ENCODE measurements at places on chromosomes 2 and 18.
A peak's percentile ranks its signal among the peaks of the same experiment; 100 is the strongest.

- DNase-seq, result no peak
Observed at GRCh38 chr2:33373986-33374385, 102.5 kb upstream of the RASGRP3 start.

- no peak for DNase-seq
Observed at GRCh38 chr18:41231681-41232080, 723.4 kb upstream of the PIK3C3 start.

DNA sequence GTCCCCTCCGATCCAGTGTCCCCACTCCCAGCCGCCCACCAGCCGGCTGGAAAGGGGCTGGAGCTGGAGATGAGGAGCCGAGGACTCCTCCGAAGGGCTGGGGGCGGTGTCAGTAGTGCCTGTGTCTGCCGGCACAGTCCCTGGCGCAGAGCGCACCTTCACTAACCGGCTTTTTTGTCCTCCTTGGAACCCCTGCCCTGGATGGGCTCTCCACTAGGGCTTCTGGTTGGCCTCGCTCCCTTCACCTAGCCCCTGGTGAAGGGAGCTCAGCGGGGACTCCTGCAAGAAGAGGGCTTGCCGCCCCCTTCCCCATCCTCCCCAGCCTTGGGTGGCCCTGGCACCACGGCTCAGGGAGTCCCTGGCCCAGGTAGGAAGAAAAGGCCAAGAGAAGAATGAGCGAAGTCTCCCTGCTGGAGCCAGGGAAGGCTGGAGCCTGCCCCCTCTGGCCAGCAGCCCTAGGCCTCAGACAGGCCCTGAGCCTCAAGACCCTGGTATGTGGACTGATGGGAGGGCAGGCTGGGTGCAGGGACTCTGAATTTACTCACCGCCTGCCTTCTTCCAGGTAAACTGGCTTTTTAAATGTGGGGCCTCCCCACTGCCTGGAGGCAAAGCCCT is 570 bp upstream of the ECEL1 start:
- no peak for DNase-seq

GRCh38 chr2:7899241-7899640 is 782.6 kb upstream of the ID2 start:
- DNase-seq, result no peak

- no peak for DNase-seq
Observed at GRCh38 chr2:128777196-128778035, 458.7 kb upstream of the HS6ST1 start.

DNA sequence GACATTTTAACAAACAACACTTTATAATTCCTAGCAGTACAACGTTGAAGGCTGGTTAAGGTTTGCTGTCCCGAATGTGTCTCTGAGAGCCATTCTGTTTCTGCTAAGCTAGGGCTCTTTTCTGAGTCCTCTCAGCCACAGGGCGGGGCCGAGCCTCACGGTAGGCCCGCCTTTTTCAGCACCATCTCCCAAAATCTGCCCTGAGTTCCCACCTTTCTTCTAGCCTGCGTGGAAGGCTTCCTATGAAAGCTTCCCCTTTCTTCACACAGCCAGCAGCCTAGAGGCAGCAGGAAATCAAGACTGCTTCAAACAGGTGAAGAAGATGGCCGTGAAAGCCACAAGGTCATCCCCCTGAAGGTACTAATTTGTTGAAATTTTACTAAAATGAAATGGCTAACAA is 255.5 kb downstream of the CDH2 start:
- DNase-seq, result no peak

DNA sequence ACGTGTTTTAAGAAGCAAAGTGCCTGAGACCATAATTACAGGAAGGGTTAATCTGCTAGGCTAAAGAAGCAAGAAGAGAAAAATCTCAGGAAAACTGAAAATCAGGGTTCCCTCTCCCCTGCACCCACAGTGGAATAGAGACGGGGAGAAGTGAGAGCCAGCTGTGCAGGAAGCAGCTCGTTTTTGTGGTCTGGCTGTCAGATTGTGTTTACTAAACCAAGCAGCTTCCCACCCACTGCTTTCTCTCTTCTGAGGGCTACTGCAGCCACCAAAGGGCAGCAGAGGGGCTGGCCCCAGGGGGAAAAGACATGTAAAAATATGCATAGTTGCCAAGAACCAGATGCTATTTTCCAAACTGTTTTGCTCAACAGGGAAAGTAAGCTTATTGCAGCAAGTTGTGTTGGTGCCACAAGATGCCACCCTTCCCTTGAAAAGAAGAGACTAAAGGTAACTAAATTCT is 72.6 kb upstream of the THUMPD2 start:
- DNase-seq, result no peak

GRCh38 chr2:85545780-85546240 is 6.8 kb downstream of the MAT2A start:
- DNase-seq, result no peak

DNA sequence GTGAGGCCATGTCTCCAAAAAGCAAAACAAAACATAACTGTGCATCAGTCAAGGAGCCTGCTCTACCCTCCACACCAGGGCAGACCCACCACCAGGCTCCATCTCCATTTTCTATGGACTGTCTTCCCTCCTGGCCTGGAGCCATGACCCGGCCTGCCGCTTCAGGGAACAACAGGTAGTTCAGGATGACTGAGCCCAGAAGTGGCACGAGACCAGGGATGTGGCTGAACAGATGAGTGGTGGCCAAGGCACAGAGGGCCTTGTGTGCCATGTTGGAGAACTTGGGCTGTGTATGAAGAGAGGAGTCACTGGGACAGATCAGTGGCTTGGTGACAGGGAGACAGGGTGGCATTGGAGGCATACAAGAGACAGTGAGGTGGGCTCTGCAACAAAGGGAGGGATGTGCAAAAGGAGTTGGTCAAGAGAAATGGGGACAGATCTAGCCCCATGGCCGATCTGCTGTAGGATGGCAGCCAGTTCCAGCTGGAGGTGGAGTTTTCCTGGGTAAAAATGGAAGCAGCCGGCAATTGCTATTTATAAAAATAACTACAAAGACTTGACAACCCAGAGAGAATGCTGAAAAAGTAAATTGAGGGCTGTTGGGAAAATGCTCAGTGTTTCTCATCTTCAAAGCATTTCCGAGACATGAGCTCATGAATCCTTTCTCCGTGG is 35.0 kb downstream of the TMEM177 start:
- no peak for DNase-seq

- no peak for DNase-seq
Observed at GRCh38 chr2:2184549-2185249, 146.4 kb downstream of the MYT1L start.

DNA sequence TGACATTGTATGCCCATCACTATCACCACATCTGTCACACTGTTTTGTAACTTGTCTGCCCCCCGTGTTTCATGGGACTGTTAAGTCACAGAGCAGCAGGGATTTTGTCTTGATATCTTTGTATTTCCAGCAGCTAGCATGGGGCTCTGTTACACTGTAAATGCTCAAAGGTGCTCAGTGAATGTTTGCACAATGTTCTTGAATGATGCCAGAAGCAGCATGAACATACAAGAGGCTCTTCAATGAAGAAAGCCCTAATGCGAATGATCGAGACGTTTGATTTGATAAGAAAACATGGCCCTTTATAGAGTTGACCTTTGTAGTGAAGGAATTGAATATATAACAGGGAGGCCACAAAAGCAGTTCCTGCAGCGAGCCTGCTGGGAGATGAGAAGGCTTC is 120.9 kb upstream of the TTC39C start:
- DNase-seq, result no peak

- no peak for DNase-seq
Observed at GRCh38 chr2:17388798-17389197, 129.4 kb downstream of the RAD51AP2 start.

GRCh38 chr18:43934322-43934721 is 657.0 kb upstream of the SYT4 start:
- no peak for DNase-seq

GRCh38 chr2:145302451-145302850 is 782.5 kb upstream of the ZEB2 start:
- no peak for DNase-seq

- no peak for DNase-seq
Observed at GRCh38 chr2:216830346-216830745, 29.5 kb downstream of the TNP1 start.

GRCh38 chr2:64453770-64454385 is at the start of gene LGALSL:
TSS of gene LGALSL (plus strand) at chr2:64454162. CDS start at chr2:64454546, 384 bp downstream.
- no peak for DNase-seq

DNA sequence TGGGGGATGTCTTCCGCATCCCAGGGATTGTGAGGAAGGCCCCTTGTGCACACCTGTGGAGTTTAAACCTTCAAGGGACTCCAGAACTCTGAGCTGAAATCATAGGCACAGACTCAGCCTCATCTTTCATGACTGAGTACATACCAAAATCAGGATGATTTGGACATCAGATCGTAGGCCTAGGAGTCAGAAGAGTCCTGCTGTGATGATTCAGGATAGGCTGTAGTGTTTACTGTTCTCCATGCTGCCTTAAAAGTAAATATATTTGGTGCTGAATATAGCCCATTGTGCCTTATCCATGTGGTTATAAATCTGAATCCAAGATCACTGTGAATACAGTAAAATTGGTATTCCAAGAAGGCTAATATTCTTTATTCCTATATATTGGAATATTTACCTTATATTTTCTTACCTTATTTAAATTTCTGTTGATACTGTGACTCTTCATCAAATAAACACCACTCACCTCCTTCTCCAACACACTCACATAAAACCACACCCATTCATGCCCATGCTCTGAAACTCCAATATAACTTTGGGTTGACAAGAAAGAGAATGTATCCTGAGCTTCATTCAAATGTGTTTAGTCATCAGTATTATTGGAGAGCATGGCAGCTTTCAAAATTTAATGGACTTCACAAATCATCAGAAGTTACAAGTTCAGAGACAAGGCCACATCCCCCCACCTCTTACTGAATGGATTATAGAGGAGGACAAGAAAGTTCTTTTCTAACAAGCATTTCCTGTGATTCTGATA is 561.4 kb upstream of the LINC00305 start:
- no peak for DNase-seq

DNA sequence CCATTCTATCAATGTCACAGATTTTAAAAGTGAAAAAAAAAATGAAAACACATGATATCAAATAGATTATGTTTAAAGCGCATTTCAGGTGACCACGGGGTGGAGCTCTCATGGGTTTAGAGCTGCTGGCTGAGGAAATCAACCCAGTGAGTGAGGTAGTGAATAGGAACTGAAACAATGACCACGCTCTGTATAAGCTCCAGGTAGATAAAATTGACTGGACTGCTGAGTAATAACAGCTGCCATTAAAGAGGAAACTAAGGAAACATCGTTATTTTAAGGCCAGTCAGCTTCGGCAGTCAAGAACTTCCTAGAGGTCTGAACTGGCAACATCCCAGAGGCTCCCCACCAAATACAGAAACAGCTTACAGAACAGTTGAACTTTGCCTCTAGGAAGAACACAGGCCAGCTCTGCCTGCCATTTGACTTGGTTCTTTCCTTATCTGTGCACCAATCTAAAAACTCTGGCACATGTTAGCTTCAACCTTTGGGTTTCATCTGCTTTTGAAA is 185.9 kb downstream of the PDE1A start:
- no peak for DNase-seq

GRCh38 chr2:27379836-27380625 is 503 bp downstream of the ZNF513 start:
- DNase-seq, result peak; percentile 12

DNA sequence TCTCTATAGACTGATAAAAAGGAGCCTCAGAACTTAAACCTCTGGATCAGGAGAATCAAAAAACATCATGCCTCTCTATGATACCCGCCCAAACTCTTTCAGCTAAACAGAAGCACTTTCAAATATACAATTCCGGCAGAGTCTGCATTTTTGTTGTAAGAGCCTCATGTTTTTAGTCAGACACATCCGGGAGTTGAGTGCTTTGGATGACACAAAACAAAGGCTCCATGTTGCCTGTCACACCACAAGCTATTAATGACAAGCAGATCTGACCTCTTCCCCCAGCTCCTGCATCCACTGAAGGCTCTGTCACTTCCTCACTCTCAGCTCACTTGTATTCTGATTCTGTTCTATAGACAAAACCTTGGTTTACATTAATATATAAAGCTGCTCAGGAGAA is 33.2 kb downstream of the SLC38A11 start:
- no peak for DNase-seq

GRCh38 chr2:192983173-192983572 is 788.4 kb upstream of the TMEFF2 start:
- no peak for DNase-seq

DNA sequence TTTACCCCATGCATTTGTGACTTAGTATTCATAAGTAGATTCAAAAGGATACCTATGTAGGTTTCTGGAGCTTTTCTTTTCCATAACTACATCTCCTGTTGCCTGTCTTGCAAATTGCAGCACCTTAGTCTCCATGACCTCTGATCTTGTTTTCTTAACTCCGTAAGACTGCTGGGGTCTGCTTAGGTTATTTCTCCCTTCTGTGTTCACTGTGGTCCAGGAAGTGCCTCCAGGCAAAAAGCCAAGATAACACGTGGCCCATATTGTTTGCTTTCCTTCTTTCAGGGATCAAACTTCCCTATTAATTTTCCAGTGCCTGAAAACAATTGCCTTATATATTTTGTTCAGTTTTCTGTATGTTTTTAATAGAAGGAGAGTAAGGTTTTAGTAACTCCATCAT is 86.4 kb downstream of the GCA start:
- no peak for DNase-seq

DNA sequence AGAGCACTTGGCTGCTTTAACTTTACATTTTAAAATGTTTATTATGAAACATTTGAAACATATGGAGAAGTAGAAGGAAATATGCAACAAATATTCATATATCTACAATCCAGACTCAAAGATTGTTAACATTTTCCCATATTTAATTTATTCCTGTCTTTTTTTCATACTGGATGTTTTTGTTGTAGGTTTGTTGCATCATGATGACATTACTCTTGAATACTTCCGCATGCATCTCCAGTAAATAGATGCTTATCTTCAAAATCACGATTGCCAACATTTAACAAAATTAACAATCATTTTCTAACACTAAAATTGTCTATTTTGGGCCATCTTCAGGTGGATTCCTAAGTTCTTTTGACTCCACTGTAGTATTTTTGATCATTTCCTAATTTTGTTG is 21.1 kb upstream of the IL18RAP start:
- DNase-seq, result no peak

- no peak for DNase-seq
Observed at GRCh38 chr18:35030277-35030989, 10.8 kb upstream of the MAPRE2 start.

GRCh38 chr2:841036-841435 is 109.6 kb upstream of the SNTG2 start:
- no peak for DNase-seq

- DNase-seq, result no peak
Observed at GRCh38 chr2:85393836-85394235, 16.3 kb downstream of the CAPG start.
